G401 (cell line): ENCODE measurements at places on chromosomes 6 and 20.

GRCh38 chr6:21227486-21227885 lies 366.1 kb upstream of the SOX4 start:
- no peak for DNase-seq

DNA sequence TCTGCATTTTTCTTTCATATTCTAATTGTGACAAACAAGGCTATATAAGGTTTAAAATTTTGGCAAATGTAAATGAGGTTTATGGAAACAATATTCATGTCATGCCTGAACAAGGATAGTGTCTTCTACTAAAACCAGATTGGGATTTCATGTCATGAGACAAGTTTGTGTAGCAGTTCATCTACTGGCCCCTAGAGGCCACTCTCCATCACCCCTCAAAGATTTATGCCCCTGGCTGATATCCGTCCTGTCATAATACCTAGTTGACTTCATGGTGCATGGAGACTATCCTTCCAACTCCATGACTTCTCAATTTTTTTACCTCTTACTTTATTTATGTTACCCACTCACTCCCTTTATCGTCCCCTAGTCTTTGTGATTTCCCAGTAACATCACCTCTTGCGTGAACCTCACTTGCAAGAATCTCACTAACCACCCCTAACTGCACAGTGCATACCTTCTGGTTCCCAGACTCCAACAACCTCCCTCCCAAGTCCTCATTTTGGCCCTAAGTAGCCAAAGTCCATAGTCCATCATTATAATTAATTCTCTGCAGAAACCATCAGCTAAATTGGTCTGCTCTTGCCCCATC lies 179.8 kb downstream of the TASP1 start:
- no peak for DNase-seq

DNA sequence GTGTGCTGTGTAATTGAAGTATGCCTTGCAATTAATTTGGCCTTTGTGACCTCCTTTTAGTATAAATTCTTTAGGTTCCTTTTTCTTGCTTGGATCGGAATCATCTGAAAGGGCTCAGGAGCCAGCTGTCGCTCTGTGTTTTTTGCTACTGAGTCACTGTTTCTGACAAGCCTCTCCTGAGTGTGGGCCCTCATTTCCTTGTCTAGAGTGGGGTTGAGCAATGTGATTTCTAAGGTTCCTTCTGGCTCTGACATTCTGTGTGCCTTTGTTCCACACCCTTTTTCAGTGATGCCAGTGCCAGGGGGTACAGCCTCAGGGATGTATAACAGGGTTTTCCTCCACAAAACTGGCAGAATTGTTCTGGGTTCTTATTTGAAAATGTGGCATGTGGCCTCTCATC lies 26.5 kb downstream of the DAAM2 start:
- no peak for DNase-seq

DNA sequence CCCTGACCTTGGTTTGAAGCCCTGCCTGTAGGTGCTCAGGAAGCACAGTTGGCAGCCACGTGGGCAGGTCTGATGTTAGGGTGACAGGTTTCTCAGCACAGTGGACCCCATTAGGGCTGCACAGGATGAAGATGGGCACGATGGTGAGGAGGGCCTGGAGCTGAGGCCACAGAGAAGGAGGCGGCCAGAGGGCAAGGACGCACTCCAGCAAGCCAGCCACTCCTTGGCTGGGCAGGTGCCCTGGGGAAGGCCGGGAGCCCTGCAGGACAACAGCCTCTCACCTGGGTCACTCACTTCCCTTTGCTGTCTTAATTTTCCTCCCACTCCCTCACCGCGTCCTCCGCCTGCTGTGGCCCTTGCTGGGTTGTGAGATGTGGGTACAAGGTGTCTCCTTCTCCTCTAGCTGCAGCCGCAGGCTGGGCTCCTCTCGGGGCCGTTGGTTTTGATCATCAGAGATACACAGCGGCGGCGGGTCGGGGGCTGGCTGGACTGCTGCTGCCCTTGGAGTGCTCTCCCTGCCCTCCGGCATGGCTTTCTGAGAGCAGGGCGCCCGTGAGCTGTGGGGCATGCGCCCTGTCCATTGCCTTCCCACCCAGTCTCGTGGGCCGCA lies 5.7 kb downstream of the OSBPL2 start:
- DNase-seq = no peak

GRCh38 chr6:1094306-1094705 lies 217.6 kb upstream of the FOXQ1 start:
- no peak for DNase-seq

DNA sequence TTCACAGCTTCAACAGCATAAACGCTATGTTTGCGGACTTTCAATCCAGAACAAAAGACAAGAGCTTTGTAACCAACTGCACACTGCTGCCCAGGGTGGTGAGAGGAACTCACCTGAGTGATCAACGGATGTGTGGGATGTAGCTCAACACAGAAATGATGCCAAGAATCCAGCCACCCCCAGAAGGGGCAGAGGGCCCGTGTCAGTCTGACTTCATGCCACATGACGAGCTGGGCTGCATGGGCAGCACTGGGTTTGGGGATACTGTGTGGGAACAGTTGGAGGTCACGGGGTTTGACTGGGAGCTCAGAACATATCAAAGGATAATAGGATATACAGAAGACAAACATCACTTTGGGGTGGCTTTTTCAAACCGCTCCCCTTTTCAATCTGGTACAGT lies 79.4 kb upstream of the TRAF3IP2 start:
- peak; percentile 17 for DNase-seq

GRCh38 chr20:3162080-3162611 lies 2.5 kb upstream of the FASTKD5 start:
- DNase-seq = peak; percentile 89

DNA sequence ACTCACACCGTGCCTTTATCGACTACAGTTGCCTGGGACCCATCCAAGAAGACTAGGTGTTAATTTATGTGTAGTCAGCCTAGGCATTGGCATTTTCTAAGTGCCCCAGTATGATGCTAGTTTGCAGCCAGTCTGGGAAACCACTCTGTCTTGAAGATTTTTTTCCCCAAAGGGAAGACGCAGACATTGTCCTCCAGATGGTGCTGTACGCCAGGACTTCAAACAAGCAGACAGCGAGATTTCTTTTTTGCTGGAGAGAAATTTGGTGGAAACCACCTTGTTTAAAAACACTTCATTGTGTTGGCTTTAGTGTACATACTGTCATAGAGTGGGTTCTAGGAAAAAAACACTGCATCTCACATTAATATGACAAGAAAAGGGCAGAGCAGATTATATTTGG lies 30.0 kb downstream of the ALDH5A1 start:
- peak; percentile 37 for DNase-seq

DNA sequence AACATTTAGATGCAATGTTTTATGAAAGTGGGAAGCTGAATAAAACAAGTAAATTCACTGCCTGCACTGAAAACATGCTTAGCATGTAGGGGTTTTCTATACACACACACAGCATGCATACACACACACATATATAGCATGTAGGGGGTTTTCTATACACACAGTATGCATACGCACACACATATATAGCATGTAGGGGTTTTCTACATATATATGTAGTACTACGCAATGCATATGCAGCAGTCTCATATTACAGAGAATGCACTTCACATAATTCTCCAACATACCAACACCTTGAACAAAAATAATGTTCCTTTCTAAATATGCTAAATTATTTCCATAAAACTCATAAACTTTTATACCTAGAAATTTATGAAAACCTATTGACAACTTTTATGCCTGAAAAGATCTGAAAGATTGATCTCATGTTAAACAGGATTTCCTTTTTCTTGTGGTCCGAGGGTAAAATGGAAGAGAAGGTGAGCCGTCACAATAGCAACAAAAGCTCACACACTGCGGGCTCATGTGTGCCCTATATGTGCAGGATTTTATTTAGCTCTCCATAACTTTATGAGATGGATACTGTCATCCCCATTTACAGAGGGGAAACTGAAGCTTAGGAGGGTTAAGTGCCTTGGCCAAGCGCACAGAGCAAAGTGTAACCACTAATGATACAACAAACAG lies 81.9 kb upstream of the TULP1 start:
- no peak for DNase-seq

- DNase-seq = no peak
Observed at GRCh38 chr20:51591871-51592270, 49.4 kb upstream of the NFATC2 start.

DNA sequence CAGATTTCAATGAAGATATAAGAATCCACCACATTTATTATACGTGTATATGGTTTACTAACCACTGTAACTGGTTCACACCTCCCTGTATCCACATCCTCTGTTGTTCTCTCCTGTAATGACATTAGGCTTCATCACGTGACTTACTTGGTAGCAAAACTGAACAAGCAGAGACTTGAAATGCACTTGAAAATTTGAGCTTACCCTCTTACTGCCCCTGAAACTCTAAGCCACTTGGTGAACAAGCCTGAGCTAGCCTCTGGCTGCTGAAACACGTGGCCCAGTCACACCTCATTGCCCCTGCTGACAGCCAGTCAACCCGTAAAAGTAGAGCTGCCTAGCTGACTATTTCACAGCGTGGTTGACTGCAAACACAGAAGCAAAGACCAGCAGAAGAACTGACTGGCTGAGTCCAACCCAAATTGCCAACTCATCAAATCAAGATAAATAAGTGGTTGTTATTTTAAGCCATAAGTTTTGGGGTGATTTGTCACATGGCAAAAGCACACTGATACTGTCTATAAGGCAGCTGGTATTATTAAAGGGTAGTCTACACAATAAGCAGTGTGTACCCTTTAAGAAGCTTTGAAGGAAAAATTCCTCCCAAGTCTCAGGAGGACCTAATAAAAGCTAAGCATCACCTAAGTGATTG lies 109.0 kb downstream of the RALGAPA2 start:
- no peak for DNase-seq

DNA sequence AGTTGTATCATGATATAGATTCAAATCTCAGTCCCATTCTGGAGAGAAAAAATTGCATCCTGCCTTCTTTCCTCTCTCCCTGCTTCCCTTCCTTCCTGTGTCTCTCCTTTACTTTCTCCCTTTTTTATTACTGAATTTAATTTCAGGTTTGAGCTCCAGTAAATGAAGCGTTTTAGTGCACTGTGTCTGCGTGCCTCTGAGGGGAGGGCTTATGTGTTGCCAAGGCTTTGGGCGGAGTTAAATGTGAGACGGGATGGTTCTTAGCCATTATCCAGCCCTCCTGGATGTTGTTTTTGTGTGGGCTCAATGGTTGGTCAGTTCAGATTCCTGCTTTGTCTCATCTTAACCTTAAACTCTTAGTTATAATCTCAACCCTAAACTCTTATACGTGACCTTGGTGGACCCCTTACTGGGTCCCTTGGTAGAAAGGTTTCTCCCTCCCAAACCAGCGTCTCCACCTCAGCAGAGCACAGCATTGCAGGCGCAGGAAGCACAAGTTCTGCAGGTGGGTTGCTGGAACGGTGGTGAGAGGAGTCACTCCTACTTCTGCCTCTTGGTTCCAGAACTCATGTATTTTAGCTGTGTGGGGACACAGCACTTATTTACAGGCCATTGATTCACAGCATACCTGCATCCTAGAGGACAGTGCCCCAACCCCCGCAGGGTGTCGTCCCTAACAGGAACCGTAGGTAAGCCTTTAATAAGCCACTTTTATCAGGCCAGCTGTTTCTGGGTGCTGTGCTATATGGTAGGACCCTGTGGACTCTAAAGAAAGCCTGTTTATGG lies 68.5 kb downstream of the DNAH8 start:
- no peak for DNase-seq

DNA sequence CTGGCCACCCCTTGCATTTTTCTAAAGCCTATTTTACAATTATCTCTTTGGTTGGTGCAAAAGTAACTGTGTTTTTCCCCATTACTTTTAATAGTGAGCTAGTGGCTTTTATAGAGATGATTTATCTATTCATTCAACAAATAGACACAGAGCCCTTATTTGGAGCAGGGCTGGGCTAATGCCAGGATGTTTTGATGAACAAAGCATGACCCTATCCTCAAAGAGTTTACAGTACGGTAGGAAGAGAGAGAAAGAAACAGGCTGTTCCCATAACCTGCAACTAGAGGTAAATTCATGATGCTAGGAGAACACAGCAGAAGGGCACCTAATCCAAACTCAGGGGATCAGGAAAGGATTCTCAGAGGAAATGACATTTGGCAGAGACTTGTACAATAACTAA lies 37.3 kb upstream of the UST start:
- DNase-seq = no peak

GRCh38 chr20:19301843-19302242 lies 89.4 kb downstream of the SLC24A3 start:
- DNase-seq = no peak

DNA sequence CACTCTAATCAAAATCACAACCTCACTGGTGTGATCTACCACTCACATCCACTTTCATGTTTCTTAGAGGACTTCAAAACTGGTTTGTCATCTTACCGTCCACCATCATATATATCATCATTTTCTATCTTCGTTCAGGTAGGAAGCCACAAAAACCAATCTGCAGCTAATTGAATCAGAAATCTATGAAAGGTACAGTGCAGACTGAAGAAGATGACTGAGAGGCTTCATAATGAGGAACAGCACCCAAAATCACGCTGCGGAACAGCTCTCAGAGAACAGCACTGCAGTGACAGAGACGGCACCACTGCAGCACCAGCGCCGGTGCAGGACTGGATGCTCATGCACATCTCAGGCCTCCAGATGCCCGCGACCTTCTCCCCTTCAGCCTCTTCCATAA lies 13.0 kb downstream of the GMDS start:
- DNase-seq = no peak

DNA sequence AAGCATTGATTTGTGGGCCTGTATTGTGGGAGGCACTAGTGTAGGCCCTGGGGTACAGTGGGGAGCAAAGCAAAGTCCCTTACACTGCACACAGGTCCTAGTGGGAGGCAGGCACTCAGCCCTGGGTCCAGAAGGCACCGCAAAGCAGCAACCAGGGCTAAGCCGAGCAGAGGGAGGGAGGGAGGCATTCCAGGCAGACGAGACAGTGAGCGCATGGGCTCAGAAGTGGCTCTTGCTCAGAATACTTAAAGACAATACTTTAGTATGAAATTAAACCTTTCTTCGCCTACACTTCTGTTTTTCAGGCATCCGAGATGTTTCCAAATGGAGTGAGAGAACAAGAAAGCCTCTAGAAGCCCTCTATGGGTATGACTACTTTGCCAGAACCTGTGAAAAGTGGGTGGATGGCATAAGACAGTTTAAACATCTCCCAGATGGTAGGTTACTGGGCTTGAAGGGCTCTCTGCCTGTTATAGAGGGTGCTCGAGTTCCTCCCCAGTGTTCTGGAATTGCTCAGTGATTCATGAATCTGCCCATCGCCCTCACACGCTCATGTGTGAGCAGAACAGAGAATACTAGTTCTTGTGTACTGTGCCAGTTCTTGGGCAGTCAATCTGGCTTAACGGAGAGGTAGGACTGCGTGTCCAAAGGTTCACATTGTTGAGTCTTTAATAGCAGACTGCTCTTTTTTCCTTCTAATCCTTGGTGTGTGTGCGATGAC lies 18.7 kb downstream of the BPHL start:
- DNase-seq = no peak

DNA sequence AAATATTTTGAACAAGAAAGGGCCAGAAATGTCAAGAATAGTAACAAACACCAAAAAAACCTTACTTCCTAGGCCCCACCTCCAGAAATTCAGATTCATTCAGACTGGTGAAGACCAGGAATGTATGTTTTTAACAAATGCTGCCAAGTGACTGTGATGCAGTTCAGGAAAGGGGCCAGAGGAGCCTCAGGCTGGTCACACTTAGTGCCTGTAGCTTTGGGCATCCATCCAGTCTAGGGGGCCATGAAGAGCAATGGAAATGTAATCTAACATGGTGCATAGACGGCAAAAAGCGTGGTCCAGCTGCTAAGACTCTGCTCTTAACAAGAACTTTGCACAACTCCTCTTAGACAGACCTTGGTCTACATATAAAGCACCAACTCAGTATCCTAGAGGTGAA lies 7.1 kb downstream of the GJA1 start:
- no peak for DNase-seq
